Stimulated activated CD4-positive, alpha-beta T cell treated with anti-CD3 and anti-CD28 coated beads, Interleukin-15, amount 100 ng/mL, for 1 hour (primary cell): ENCODE measurements at places on chromosomes 4 and X.

- no peak for DNase-seq
Observed at GRCh38 chrX:16429406-16429805, 220.6 kb upstream of the S100G start.

GRCh38 chrX:150664290-150664689, 28.9 kb upstream of the MTMR1 start:
- no peak for DNase-seq

GRCh38 chr4:189293459-189293858, 647.2 kb upstream of the FRG1 start:
- DNase-seq = no peak

DNA sequence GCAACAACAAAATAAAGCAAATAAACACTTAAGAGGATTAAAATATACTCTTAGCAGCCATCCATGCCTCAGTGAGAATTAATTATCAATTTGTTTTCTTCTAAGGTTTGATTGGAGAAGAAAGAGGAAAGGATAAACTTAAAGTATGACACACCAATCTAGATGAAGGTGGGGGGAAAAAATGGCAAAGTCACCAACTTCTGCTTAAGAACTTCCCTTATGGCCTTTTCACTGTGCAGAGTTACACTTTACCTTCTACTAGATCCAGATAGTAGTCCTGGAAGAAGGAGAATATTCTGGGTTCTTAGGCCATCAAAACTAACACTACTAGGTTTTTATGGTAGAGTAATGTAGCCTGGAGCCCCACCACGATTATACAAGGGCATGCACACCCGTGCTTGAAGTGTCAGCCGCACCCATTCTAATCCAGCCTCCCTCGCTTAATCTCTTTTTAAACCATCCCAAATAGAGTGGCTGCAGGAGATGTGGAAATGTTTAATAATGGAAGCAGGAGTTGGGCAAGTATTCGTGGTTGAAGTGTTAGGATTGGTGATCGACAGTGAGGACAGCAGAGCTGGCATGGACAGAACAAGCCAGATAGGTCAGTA, 14.1 kb downstream of the ENPEP start:
- DNase-seq = no peak

- no peak for DNase-seq
Observed at GRCh38 chr4:111839141-111839540, 306.1 kb upstream of the FAM241A start.

GRCh38 chr4:68865188-68865638, 49.4 kb downstream of the UGT2B10 start:
- DNase-seq = no peak

DNA sequence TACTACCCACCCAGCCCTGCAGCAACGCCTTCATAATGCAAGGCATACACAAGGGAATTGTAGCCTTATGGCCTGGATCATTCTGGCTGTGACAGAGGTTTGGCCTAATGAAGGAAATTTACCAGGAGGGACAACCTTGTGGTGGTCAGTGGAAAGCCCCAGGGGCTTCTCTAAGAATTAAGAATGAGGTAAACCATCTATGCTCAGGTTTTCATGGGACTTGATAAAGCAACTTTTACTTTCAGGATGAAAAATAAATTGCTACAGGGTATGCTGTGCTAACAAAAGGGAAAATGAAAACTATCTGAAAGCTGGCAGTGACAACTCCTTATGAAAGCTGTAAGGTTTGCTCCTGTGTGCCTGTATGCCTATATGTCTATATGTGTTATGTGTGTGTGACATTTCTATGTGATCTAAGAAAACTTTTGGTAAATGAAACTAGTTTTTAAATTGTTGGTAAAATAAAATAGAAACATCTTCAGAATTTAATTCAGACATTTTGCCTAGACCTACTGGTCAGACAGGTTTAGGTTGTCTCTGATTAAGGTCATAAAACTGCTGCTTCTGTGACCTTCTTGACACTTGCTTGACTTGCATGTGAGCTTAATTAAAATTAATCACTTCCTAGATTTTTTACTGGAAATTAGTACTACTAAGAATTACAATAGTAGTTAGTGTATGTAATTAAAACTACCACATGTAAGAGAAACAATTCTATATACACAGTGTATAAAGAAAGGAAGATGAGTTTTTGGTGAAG, 19.9 kb upstream of the TXK start:
- DNase-seq = no peak

GRCh38 chrX:55342533-55343501, 78.1 kb upstream of the PAGE3 start:
- no peak for DNase-seq

GRCh38 chrX:105646592-105647372, 175.6 kb upstream of the NRK start:
- no peak for DNase-seq

DNA sequence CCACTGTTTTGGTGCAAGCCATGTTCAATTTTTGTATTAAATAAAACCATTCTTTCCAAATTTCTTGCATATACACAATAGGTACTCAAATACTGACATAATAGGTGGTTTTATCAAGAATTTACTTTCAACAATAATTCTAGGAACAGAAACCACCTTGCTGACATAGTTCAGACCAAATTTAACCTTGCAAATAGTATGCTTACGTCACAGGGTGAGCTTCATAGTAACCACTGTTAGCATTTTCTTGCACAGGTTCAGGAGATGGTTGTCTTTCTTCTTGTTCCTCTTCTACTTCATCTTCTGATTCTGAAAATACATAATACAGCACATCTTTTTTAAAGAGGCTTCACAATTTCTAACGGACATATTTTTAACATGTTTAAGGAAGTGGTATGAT, 17.6 kb downstream of the G3BP2 start:
- DNase-seq = no peak

DNA sequence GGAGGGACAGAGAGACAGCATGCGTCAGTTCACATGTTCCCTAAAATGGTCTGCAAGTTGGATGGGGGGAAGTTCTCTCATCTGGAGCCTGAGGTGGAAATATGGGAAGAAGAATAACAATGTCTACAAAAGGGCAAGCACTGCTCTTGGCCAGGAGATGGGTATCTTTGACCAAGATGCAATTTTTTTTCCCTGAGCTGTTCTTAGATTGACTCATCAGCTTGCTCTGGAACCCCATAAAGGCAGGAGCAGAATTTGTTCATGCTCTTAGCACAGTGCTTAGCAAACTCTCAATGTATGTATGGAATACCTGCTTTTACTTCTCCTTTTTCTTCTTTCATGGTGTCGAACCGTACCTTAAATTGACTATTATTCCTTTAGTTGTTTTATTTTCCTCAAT, 90.5 kb upstream of the ZNF827 start:
- no peak for DNase-seq

- DNase-seq = no peak
Observed at GRCh38 chrX:131704136-131704695, 160.3 kb downstream of the OR13H1 start.

GRCh38 chrX:141439651-141440050, 144.9 kb downstream of the SPANXA1 start:
- DNase-seq = no peak

GRCh38 chr4:11397819-11398610, 30.7 kb downstream of the HS3ST1 start:
- DNase-seq = no peak

DNA sequence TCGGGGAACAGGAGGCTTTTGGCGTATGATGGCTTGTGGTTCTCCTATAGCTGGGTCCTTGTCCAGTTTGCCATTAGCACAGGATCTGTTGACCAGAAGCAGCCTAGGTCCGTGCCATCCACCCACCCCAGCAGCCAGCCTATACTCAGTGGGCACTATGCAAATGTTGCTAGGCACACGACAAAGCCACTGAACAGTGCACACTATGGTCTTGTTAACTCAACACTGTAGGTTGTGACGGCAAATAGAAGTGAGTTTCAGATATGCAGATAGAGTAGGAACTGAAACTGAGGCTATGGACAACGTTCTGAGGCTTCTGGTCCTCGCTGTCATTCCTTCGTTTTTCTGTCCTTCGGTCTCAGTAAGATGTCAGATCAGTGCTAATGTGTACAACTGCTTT, 541.3 kb upstream of the TENM3 start:
- no peak for DNase-seq
